Stimulated activated CD4-positive, alpha-beta T cell treated with anti-CD3 and anti-CD28 coated beads, Interleukin-1b, Interleukin-23, amount 100 ng/mL, for 1 hour (primary cell): ENCODE measurements at places on chromosomes 4 and X.

DNA sequence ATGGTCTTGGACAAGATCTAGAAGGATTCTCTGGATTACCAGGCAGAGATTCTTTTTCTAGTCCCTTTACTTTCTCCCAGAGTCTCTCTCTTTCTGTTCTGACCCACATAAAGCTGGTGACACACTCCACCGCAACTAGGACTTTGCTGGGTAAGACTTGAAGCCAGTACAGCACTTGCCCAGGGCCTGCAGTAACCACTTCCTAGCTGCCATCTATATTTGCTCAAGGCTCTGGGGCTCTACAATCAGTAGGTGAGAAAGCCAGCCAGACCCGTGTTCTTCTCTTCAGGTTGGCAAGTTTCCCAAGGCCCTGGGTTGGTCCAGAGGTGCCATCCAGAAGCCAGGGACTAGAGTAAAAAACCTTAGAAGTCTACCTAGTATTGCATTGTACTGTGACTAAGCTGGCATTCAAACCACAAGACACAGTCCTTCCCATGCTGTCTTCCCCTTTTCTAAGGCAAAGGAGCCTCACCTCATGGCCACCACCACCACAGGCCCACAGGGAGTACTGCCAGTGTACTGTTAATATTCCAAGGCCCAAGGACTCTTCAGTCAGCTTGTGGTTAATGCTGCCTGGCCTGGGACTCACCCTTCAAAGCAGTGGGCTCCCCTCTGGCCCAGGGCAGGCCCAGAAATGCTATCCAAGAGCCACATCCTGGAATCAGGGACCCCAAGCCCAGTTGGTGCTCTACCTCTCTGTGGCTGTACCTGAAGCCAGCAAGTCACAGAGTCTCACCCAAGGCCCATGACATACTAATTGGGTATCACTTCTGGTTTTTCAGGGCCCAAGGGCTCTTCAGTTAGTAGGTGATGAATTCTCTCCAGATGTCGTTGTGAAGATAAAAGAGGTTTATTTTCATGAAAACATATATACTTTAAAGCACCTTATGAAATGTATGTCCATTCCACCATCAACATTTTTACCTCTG is 54.7 kb downstream of the CD38 start:
- no peak for DNase-seq

- DNase-seq = no peak
Measured at GRCh38 chrX:53262918-53263394, 18.4 kb downstream of the IQSEC2 start.

GRCh38 chr4:5863461-5864113 is 29.3 kb downstream of the CRMP1 start:
- DNase-seq = no peak

DNA sequence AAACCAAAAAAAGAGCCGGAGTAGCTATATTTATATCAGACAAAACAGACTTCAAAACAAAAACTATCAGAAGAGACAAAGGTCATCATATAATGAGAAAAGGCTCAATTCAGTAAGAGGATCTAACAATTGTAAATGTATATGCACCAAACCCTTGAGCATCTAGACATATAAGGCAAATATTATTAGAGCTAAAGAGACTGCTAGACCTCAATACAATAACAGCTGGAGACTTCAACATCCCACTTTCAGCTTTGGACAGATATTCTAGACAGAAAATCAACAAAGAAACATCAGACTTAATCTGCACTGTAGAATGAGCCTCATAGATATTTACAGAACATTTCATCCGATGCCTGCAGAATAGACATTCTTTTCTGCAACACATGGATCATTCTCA is 4.8 kb upstream of the PROM1 start:
- DNase-seq = no peak

DNA sequence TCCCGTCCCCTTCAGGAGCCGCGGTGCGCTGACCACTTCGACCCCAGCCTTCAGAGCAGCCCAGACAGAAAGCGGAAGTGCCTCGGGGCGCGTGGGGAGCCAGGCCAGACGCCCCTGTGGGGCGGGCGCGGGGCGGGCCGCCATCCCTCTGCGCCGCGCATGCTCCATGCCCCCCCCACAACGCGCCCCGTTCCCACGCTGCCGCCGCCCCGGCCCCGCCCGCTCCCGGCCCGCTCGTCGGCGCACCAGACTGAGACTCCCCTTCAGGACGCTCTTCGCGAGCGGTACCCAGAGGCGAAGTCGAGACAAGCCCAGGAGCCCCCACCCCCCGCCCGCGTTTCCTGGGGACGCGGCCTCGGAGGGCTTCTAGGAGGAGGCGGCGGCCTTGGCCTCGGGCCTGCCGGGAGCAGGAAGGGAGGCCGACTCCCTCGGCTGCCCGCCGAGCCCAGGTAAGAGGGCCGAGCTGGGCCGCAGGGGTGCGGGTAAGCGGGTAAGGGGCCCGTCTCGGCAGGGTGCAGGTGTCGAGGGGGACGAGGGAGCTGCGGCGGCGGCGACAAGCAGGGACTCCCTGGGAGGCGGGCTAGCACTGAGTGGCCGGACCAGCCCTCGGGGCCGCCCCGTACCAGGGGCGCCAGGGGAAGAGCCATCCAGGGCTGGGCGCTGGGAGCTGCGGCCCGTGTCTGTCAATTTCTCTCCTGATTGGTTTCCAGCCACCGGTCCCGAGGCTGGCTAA is at the start of gene ZFP92:
Gene ZFP92 (plus strand): TSS at position 218 of the 733 bp plus-strand sequence. CDS start 6,851 bp downstream, outside the sequence.
- DNase-seq = no peak

GRCh38 chrX:14590693-14591424 is 61.5 kb downstream of the GLRA2 start:
- DNase-seq = no peak

GRCh38 chr4:145679991-145680455 is at the start of gene C4orf51:
C4orf51 (plus strand) TSS chr4:145680146; CDS start chr4:145680204, 58 bp downstream.
- no peak for DNase-seq

- DNase-seq = no peak
Measured at GRCh38 chrX:41118156-41118555, 32.9 kb downstream of the USP9X start.

- no peak for DNase-seq
Measured at GRCh38 chr4:74378573-74378972, 13.6 kb downstream of the EREG start.

DNA sequence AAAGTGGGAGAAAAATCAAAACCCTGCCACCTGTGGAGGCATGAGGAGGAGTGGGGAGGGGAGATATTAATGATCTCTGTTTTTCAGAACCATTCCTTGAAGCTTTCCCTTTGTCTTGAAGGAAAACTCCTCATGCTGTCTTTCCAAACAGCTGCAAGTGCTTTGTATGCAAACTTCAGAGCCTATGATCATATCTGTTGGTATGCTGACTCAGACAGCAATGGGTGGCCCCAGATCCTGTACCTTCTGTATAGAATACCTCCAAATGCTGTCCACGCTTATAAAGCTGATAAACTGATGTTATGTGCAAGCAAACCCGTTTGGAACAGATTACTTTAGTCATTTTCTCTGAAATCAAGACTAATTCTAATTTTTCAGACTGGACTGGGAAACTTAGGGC is 31.9 kb downstream of the BMP15 start:
- DNase-seq = no peak

GRCh38 chrX:140563893-140564292 is 59.0 kb upstream of the SOX3 start:
- no peak for DNase-seq

GRCh38 chr4:40525752-40526598 is 103.7 kb downstream of the RBM47 start:
- no peak for DNase-seq

GRCh38 chrX:72121383-72121782 is 10.3 kb downstream of the RTL5 start:
- no peak for DNase-seq

DNA sequence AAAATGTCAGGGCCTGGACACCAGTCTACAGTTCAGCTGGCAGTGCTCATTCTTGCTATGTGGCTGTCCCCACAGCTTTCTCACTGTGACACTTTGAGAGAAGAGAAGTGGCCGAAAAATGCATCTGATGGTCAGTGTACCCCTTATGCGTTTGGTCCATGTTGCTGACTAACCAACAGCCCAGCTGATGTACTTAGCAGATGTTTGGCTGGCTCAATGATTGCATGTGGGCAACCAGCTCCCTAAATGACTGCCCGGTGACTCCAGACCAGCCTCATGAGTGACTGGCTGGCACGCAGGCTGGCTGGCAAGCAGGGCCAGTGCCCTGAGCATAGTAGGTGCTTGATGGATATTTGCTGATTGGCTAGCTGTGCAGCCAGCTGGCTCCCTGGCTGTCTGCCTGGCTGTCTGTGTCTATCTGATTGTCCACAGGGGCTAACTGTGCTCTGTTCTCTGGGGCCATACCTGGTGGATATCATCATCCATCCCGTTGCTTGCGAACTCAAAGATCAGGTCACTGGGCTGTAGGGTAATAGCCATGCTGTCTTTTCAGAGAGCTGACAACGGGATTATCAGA is 29.4 kb downstream of the ELF4 start:
- no peak for DNase-seq

DNA sequence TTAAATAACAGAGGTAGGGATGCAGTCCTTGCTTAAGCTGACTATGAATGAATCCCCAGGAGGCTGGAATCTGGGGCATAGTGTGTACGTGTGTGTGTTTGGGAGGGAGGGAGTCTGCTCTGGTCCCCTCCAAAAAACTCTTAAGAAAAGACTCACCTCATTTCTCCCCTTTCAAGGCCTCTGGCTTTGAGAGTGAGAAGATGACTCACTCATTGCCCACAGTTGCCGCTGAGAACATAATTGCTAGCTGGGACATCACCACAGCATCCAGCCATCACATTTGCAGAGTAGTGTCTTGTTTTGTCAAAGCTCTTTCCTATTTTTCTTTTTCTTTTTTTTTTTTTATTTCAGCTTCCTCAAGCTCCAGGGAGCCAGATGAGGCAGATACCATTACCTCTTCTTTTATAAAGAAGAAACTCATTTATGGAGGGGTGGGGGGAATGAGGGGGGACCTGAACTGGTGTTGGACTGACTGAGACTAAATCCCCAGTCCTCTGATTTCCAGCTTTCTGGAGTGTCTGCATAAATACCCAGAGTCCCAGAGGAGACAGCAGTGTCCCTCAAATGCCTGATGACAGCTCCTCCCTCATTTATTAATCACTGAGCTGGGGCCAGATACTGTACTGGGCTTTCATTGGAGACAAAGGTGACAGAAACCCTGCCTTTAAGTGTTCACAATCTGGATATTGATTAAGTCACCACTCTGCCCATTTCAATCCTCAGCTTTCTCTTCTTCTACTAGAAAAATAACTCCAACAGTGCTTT is 61.9 kb upstream of the LAS1L start:
- DNase-seq = no peak

- DNase-seq = no peak
Measured at GRCh38 chr4:182604161-182604622, 313.0 kb downstream of the DCTD start.

DNA sequence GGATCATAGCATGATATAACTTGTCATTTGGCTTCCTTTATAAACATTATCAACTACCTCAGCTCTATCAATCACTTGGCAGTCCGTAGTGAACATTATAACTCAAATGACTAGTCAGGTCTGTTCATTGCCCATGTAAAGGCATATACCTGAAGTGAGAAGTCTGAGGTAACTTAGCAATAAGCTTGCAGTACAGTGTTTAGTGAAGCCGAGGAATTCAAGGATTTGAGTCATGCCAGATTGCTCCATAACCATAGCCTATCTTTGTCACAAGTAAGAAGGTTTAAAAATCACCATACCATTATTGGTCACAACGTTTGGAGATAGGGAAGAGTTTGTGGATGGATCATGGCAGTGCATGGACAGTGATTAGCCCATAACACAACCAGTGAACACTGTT is 41.6 kb downstream of the AR start:
- no peak for DNase-seq

- DNase-seq = no peak
Measured at GRCh38 chr4:44679060-44679459, 840 bp downstream of the GUF1 start.

GRCh38 chr4:128908735-128909134 is 99.2 kb downstream of the JADE1 start:
- DNase-seq = no peak

DNA sequence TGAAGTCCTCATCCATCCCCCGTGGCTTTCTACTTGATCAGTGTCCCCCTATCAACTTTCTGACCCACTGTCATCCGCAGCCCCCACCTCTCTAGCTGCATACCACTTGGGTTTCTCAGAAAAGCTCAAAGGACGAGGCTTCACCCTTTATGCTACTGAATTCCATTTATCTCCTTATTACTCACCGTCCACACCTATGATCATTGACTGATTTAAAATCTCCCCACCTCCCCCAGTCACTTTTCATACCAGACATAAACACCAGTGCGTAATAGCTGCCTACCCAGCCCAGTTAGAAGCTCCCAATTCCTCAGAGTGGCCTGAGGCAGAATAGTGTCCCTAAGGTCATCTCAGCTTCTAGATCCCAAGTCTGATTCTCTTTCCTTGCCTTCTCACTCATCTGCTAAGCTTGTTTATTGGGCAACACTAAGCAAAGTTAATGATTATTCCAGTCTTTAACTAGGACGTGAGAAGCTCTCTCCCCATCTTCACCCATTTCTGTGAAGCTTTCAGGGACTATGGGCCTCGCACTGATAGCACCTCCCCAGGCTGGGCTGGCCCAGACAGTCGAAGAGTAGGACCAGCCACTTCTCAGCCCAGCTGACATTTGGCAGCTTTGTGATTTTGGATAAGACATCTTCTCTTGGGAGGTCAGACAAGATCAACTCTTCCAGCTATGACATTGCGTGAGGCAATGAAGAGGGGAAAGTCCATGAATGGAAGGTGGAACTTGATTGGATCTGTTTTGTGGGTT is 7.2 kb upstream of the DDX60L start:
- no peak for DNase-seq

GRCh38 chrX:149570668-149571067 is 16.6 kb downstream of the MAGEA9B start:
- no peak for DNase-seq

- DNase-seq = no peak
Measured at GRCh38 chrX:124362072-124362471, 15.7 kb downstream of the SH2D1A start.

GRCh38 chrX:8738588-8739189 is 6.8 kb upstream of the ANOS1 start:
- no peak for DNase-seq

DNA sequence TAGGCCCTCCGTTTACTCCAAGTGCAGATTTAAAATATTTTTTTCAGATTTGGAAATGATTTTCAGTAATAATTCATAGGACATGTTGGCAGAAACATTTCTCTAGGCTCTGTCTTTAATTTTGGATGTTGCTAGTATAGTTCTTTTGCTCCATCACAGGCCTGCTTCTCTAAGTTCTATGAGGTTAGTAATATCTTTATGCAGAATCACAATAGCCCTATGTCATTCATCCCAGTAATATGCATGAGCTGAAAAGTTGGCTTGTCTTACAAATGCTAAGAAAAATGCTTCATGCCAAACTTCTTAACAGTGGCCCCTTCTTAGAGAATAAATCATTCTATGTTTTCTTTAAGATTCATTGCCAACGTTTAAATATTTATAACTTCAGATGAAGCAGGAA is 148.3 kb upstream of the TLL1 start:
- no peak for DNase-seq

GRCh38 chr4:20251031-20251795 is 492 bp upstream of the SLIT2 start:
- no peak for DNase-seq

- no peak for DNase-seq
Measured at GRCh38 chr4:121192480-121192879, 28.4 kb upstream of the TNIP3 start.
